ENCODE measurements at places on chromosomes 6 and 20.

DNA sequence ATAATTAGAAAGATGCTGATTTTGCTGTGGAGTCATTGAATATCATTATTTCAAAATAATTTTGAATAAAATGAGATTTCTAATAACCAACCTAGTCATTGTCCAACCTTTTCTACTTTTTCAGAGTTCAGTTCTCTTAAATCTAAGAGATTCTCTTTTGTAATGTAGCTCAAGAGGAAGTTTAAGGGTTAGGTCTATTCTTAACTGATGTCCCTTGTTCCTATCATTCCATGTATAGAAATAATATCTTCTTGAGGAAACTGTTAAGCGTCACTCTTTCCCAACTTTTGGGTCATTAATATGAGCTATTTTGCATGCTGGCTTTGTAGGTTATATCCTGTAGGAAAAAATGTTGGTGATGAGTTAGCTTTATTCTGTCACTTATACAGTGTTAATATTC lies 27.0 kb downstream of the RNF144B start:
- no peak for DNase-seq

GRCh38 chr6:155011809-155012291 lies 16.7 kb downstream of the TIAM2 start:
- DNase-seq: no peak

- DNase-seq: no peak
Measured at GRCh38 chr20:52996658-52997057, 24.5 kb downstream of the TSHZ2 start.

GRCh38 chr6:118939683-118940082 lies 4.7 kb upstream of the MCM9 start:
- DNase-seq: no peak

- DNase-seq: no peak
Measured at GRCh38 chr6:119661628-119662027, 312.1 kb upstream of the MAN1A1 start.

DNA sequence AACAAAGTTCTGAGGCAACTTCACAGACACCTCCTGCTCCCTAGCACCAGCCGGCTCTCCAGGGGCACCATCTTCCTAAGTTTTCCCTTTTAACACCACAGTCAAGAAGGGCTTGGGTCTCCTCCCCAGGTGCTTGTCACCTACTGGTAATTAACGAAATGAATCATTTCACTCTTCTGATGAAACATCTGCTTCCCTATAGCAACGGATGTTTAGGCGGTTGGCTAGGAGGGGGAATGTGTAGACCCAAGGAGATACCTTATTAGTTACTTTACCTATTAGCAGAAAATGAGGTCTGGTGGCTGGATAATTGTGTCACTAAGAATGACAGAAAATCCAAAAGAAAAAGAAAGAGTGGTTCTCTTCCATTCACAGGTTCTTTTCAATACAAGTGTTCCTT lies 46.3 kb upstream of the FABP7 start:
- no peak for DNase-seq

All from CD4-positive, alpha-beta T cell treated with Interleukin-15 for 4 hours (primary cell).